Osteocyte (in vitro differentiated cells): ENCODE measurements at places on chromosomes 12 and 14. TPM values are rescaled to one million over a fixed set of nuclear protein-coding genes. Genes with fewer than 3 reads are reported as not detected.

GRCh38 chr14:60227291-60227690 lies 21.7 kb upstream of the PPM1A start:
- no peak for DNase-seq
- no peak overlapping the region for H3K27ac ChIP-seq
- H3K27me3 ChIP-seq: no peaks in the 10 kb centered on the region
- H3K4me3 ChIP-seq: no peak overlapping the region

DNA sequence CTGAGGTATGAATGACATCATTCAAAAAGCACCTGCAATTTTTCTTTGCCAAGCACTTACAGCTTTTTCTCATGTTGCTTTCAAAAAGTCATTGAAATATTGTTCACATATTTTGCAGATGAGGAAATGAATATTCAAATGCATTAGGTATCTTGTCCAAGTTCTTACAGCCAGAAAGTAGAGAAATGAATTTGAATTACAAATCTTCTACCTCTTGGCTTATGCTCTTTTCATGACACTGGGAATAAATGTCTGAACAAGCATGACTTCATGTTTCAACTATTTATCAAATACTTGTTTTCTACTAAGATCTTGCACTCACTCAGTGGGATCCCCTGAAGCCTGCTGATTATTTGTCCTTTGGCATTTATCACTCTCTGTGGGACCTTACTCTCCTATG lies 267.2 kb upstream of the BTG1 start:
- DNase-seq: no peak
- H3K36me3 ChIP-seq: no peaks in the 10 kb centered on the region
- H3K4me1 ChIP-seq: peaks cover 11% of the 10 kb centered on the region
- no peaks in the 10 kb centered on the region for H3K27me3 ChIP-seq
- no peak overlapping the region for H3K27ac ChIP-seq

DNA sequence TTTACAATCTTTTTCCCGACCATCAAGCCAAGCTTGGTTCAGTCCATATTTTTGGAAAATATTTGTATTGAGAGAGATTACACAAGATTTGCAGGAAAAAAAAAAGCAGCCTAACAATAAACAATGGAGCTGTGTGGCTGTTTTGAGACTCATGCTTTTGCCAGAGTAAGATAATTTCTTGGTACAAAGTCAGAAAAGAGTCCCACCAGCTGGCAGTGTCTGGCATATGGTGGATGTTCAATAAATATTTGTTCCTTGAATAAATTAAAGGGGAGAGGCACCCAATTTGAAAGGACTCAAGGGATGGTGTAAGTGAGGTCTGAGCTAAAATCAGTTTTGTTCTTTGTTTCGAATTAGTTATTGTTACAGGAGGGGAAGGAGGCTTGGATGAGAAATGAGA lies 78.1 kb upstream of the RPH3A start:
- no peaks in the 10 kb centered on the region for H3K27me3 ChIP-seq
- H3K36me3 ChIP-seq: no peaks in the 10 kb centered on the region
- DNase-seq: no peak
- no peaks in the 10 kb centered on the region for H3K4me1 ChIP-seq
- H3K4me3 ChIP-seq: no peak overlapping the region
- no peak overlapping the region for H3K27ac ChIP-seq

- peaks cover 7% of the 10 kb centered on the region for H3K4me1 ChIP-seq
- no peaks in the 10 kb centered on the region for H3K36me3 ChIP-seq
- DNase-seq: no peak
- no peak overlapping the region for H3K4me3 ChIP-seq
- peaks cover 50% of the 10 kb centered on the region for H3K27me3 ChIP-seq
Observed at GRCh38 chr14:94998685-94999084, 158.6 kb downstream of the DICER1 start.

DNA sequence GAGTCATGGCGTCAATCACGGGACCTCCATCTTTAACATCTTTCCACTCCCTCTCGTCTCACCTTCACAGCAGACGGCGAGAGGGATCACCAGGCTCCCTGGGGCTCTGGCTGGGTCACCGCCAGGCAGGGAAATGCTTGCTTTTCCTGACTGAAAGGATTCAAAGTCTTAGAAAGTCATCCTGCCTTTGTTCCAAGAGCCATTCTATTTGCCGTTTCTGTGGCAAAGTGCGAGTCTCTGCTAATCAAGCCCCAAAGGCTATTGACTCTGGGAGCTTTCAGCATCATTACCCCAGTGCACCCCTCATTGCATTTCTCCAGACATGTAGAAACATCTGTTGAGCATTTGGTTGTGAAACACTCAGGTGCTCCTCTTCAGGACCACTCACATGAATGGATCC lies 69.6 kb downstream of the GSC start:
- H3K4me1 ChIP-seq: peaks cover 12% of the 10 kb centered on the region
- DNase-seq: no peak
- peaks cover 14% of the 10 kb centered on the region for H3K27me3 ChIP-seq
- no peak overlapping the region for H3K27ac ChIP-seq

GRCh38 chr14:51981218-51981854 lies 8.0 kb upstream of the RTRAF start:
- H3K27ac ChIP-seq: no peak overlapping the region
- no peak overlapping the region for H3K4me3 ChIP-seq
- DNase-seq: no peak
- H3K36me3 ChIP-seq: no peaks in the 10 kb centered on the region
- peaks cover 26% of the 10 kb centered on the region for H3K27me3 ChIP-seq

DNA sequence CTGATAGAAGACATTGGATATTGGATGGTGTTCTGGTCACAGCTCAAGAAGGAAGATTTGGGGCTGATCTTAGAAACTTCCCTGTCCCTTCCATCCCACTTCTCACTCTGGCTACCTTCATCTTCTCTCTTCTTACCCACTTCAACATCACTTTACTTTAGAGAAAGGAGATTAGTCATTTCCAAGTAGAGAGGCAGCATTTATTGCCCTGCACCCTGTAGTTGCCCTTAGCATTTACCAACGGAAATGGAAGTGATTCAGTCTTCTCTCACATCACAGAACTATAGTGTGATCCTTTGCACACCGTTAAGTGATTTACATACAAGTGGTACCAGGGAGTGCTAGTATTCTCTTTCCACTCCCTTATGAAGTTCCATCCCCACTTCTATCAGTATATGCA lies 52.4 kb downstream of the PHLDA1 start:
- peak overlapping the region; percentile 96 for H3K27ac ChIP-seq
- H3K27me3 ChIP-seq: no peaks in the 10 kb centered on the region
- H3K4me1 ChIP-seq: peaks cover 65% of the 10 kb centered on the region
- peak overlapping the region; percentile 2 for H3K4me3 ChIP-seq

DNA sequence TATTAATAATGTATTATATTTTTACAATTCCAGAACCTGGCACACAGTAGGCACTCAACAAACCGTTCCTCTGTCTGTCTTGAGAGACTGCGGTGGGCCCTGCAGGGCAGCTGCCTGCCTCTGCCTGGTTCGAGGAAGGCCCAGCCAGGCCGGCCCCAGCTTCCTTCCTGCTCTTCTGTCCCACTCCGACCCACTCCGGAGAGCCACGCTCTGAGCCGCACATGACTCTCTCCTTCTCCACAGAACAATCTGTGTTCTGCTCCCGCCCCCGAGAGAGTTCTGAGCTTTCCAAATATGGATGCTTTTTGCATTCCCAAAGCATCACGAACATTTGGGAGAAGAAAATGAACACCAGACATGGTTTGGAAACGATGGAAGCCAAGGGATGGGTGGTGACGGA lies 57.3 kb downstream of the TTC7B start:
- H3K27me3 ChIP-seq: no peaks in the 10 kb centered on the region
- H3K27ac ChIP-seq: peak overlapping the region; percentile 78
- DNase-seq: peak; percentile 80
- H3K4me3 ChIP-seq: peak overlapping the region; percentile 69

- no peak overlapping the region for H3K27ac ChIP-seq
- no peaks in the 10 kb centered on the region for H3K27me3 ChIP-seq
- DNase-seq: no peak
- no peaks in the 10 kb centered on the region for H3K4me1 ChIP-seq
- no peak overlapping the region for H3K4me3 ChIP-seq
- H3K36me3 ChIP-seq: no peaks in the 10 kb centered on the region
Observed at GRCh38 chr12:72622556-72622955, 350.4 kb downstream of the TRHDE start.

- H3K27me3 ChIP-seq: no peaks in the 10 kb centered on the region
- H3K4me3 ChIP-seq: peak overlapping the region; percentile 52
- H3K27ac ChIP-seq: no peak overlapping the region
- H3K36me3 ChIP-seq: peaks cover 2% of the 10 kb centered on the region
Observed at GRCh38 chr12:116759783-116760621, 21.9 kb downstream of the RNFT2 start.

- peaks cover 15% of the 10 kb centered on the region for H3K4me1 ChIP-seq
- no peak overlapping the region for H3K27ac ChIP-seq
- no peak overlapping the region for H3K4me3 ChIP-seq
- H3K27me3 ChIP-seq: peaks cover 3% of the 10 kb centered on the region
- H3K36me3 ChIP-seq: no peaks in the 10 kb centered on the region
Observed at GRCh38 chr14:52366796-52367315, 52.7 kb downstream of the PTGER2 start.

- H3K36me3 ChIP-seq: no peaks in the 10 kb centered on the region
- peaks cover 23% of the 10 kb centered on the region for H3K4me1 ChIP-seq
- no peak for DNase-seq
- no peak overlapping the region for H3K4me3 ChIP-seq
- H3K27me3 ChIP-seq: peaks cover 30% of the 10 kb centered on the region
Observed at GRCh38 chr12:49843876-49844437, 1.1 kb upstream of the BCDIN3D start.

- no peak overlapping the region for H3K4me3 ChIP-seq
- no peaks in the 10 kb centered on the region for H3K27me3 ChIP-seq
- H3K27ac ChIP-seq: no peak overlapping the region
- no peaks in the 10 kb centered on the region for H3K36me3 ChIP-seq
- no peaks in the 10 kb centered on the region for H3K4me1 ChIP-seq
Observed at GRCh38 chr12:118959985-118960560, 21.3 kb upstream of the SRRM4 start.

DNA sequence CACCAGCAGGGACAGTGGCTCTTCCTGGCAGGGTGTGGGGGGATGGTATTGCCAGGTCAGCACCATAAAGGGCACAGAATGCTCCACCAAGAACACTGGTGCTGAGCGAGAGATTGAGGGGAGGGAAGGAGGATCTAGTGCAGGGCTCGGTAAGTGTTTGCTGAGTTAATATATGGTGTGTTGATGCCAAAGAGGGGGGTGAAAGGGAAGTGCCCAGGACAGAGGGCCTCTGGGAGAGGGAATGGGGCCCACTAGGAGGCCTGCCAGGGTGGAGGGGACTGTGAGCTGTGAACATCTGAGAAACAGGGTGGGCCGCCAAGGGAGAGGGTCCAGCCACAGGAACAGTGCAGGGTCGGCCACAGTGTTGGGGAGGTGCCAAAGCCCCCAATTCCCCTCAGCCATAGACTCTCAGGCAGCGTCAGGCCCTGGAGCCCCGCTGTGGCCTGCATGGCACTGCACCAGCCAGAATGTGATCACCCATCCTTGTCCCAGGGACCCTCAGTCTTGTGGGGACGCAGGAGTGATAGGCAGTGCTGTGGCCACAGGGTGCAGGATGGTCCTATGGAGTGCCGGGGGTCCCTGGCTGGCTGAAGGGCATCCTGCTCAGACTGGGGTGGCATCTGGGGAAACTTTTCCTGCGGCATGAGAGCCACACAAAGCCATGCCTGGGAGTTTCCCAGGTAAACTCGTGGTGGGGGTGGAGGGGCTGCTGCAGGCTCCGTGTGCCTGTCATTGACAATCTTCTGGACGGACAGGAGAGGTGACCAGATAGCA lies 11.9 kb downstream of the RIN3 start:
- H3K36me3 ChIP-seq: no peaks in the 10 kb centered on the region
- H3K4me3 ChIP-seq: no peak overlapping the region
- H3K27ac ChIP-seq: no peak overlapping the region
- no peaks in the 10 kb centered on the region for H3K27me3 ChIP-seq
- peaks cover 4% of the 10 kb centered on the region for H3K4me1 ChIP-seq

DNA sequence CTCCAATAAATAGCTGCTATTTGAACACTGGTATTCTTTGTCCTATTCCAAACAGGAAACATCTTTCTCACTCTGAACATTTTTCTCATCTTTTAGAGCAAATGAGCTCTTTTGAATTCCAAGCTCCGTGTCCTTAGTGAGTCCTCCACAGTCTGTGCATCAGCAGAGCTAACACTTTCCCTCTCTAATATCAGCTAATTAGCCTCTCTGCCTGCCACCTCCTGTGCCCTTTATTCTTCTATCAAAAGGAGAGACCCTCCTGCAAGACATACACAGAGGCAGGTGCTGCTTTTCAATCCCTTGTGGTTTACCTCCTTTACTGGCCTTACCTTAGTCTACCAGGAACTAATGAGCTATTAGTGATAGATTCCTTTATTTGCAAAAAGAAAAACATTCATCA lies 178.5 kb downstream of the SLC35F4 start:
- H3K27ac ChIP-seq: no peak overlapping the region
- DNase-seq: no peak
- no peaks in the 10 kb centered on the region for H3K27me3 ChIP-seq
- H3K4me1 ChIP-seq: no peaks in the 10 kb centered on the region

- H3K4me3 ChIP-seq: no peak overlapping the region
- no peaks in the 10 kb centered on the region for H3K27me3 ChIP-seq
- DNase-seq: no peak
- no peaks in the 10 kb centered on the region for H3K36me3 ChIP-seq
Observed at GRCh38 chr12:92627511-92627910, 75.3 kb upstream of the PLEKHG7 start.

DNA sequence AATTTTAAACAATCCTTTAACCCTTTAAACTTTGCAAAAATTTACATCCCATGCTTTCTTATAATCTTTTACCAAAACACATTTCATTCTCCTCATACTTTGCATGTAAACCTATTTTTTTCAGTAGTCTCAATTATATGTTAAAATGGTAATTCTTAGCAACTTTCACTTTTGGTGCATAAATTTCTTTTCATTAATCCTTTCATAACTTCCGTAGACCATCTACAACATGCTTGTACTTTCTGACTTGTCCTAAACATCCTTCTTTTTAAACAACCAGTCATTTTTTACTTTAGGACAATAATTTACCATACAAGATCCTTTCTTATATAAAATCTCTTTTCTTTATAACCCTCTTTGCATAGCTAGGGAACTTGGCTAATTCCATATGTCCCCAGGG lies 19.5 kb downstream of the CCDC91 start:
- no peak for DNase-seq
- H3K4me1 ChIP-seq: no peaks in the 10 kb centered on the region
- no peaks in the 10 kb centered on the region for H3K27me3 ChIP-seq
- no peak overlapping the region for H3K27ac ChIP-seq
- peaks cover 23% of the 10 kb centered on the region for H3K36me3 ChIP-seq

GRCh38 chr12:75269209-75269608 lies 59.6 kb upstream of the KCNC2 start:
- no peak overlapping the region for H3K27ac ChIP-seq
- peaks cover 13% of the 10 kb centered on the region for H3K27me3 ChIP-seq
- no peak for DNase-seq
- no peak overlapping the region for H3K4me3 ChIP-seq

The LRP1-AS gene
- not detected in 2 replicates for total RNA-seq

The NUP37 gene
- 24.6 and 25.4 TPM in 2 replicates for total RNA-seq

The SLC5A8 gene
- total RNA-seq: not detected in 2 replicates

The FAM181A gene
- not detected in 2 replicates for total RNA-seq

The SERPINA10 gene
- not detected in 2 replicates for total RNA-seq

The ARID2 gene
- 38.1 and 44.4 TPM in 2 replicates for total RNA-seq

The KLHDC1 gene
- 5.3 and 5.8 TPM in 2 replicates for total RNA-seq

The TMX1 gene
- total RNA-seq: 29.8 and 29.9 TPM in 2 replicates

The SLC17A8 gene
- not detected in 2 replicates for total RNA-seq

The CYP46A1 gene
- 1.3 and 1.8 TPM in 2 replicates for total RNA-seq
